ENCODE measurements at places on chromosomes 1 and 21.
A peak's percentile ranks its signal among the peaks of the same experiment; 100 is the strongest.

- DNase-seq = peak; percentile 90
Measured at GRCh38 chr1:18956193-18957135, at the start of gene IFFO2. IFFO2 (minus strand) TSS chr1:18956676; CDS start chr1:18956332, 344 bp downstream.

DNA sequence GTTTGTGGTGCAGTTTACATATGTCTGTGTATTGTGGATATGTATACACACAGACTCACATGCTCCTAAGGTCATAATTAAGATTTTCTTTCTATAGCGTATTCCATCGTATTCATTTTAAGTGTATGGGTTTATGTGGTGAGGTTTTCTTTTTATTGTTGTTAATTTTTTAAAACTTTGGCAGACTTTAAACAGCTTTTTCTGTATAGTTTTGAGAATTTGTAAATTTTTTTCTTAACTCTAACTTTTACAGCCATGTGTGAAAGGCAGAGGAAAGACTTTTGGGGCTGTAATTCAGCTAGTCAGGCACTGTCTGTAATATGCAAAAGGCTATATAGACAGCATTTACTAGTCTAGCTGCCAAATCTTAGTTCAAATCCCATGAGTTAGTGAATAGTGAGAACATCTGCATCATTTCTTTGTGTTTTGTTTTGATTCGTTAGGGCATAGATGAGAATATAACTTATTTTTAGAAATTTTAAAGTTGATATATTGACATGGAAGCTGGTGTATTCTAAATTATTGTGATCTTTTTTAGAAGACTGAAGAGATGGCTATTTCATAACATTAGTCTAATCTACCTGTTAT is 2.3 kb downstream of the MAGI3 start:
- DNase-seq = no peak

DNA sequence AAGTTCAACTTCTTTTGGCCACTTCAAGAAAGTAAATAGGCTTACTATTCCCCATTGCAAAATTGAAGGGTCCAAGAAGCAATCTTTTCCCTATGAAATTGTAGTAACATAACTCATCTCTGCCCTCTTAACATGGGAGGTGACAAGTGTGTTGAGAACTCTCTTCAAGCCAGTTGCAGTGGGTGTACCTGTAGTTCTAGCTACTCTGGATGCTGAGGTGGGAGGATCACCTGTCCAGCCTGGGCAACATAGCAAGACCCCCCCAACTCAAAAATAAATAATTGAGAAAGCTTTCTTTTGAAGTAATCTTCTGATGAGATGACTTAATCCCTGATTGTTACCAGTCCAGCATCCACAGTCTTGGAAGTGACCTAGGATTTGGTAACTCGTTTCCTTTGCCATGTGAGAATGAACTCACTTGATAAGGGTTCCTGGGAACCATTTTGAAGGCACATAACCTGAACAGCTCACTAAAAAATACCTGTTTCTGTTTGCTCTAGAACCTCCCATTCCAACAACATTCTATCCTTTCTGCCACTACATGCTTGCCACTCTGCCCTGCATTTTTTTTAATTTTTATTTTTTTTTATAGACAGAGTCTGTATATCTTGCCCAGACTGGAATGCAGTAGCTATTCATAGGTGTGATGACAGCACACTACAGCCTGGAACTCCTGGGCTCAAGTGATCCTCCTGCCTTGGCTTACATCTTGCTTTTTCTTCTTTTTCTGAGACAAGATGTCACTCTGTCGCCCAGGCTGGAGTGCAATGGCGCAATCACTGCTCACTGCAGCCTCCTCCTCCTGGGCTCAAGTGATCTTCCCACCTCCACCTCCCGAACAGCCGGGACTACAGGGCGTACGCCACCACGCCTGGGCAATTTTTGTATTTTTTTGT is 1.4 kb upstream of the IPO9 start:
- DNase-seq = no peak

DNA sequence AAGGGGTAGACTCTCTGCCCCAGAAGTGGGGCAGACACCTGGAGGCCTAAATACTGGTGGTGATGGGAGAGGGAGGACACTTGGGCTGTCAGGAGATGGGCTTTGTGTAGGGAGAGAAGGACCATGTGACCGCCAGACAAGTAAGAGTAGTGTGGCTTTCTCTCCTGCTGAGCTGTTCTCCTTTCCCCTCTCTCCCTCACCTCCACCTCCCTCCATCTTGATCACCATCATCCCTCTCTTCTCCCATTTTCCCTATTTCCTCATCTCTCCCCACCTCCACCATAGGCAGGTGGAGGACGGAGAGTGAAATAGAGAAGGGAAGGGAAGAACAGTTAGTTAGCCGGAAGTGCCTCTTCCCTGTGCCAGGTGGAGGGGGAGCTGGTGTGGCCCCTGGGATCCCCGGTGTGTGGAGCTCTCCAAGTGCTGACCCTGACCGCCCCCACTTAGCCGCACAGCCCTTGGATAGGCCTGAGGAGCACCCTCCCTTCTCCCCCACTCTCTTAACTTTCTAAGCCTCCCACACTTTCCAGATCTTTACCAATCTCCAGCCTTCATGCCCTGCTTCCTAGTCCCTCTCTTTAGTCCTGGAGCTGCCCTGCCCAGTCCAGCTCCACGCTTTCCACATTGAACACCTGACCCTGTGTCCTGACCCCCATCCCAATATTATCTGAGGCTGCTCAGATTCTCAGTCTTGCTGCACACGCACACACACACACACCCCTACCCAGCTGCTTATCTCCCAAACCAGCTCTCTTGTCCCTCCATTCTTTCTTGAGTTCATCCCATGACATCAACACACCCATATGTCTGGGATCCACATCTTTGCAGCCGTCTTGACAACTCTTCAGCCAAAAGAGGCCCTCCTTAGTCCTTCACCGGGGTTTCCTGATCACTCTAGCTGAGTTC is 1.5 kb downstream of the CELF3 start:
- no peak for DNase-seq

DNA sequence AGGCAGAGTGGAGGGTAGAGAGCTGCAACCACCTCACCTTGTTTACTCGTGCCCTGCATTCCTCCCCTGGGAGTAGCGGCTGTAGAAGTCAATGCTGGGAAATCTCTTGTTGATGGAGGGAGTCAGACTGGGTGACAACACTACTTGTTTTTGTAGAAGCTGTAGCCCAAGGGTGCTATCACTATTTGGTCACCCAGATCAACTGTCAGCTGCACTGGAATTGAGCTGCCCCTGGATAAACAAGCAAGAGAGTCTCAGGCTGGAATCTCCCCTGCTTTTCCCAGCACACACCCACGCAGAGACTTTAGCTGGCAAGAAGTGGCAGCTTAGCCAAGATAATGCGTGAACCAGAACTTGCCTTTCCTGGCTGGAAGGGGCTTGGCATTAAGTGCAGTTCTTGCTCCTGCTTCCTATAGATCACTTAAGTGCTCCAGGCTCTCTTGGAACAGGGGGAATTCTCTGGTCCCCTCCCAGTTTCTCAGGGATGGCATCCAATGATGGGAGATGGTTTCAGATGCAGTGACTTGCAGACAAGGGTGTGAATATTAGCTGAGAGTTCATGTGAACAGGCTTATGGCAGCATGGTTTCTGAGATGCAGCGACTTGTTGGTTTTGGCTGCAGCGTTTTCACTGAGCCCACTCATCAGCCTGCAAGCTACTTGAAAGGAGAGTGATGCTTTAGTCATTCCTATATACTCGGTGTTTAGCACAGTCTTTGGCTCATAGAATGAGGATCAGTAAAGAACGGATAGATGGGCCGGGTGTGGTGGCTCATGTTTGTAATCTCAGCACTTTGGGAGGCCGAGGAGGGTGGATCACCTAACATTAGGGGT is 16.8 kb downstream of the ATP2B4 start:
- no peak for DNase-seq

DNA sequence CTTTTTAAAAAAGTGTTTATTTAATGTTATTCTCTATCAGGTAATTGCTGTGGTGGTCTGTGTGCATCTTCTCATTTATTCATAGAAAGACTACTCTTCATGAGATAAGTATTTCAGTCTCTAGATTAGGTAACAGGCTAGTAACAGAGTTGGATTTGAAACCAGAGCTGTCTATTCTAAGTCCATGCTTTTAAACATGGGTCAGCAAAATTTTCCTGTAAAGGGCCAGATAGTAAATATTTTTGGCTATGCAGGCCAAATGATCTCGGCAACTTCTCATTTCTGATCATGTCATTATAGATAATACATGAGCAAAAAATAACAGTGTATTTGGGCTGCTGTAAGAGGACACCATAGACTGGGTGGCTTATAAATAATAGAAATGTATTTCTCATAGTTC is 485.6 kb upstream of the ZRANB2 start:
- no peak for DNase-seq

- DNase-seq = no peak
Measured at GRCh38 chr1:107762751-107763390, 202.1 kb downstream of the VAV3 start.

GRCh38 chr1:22225858-22226589 is 83.1 kb upstream of the WNT4 start:
- DNase-seq = peak; percentile 31

GRCh38 chr1:234656944-234657654 is 47.1 kb upstream of the IRF2BP2 start:
- DNase-seq = peak; percentile 80

- DNase-seq = peak; percentile 37
Measured at GRCh38 chr1:48236716-48237470, 14.4 kb downstream of the SLC5A9 start.

Measured in KBM-7 (cell line).